ENCODE measurements at places on chromosomes 13 and 19.

DNA sequence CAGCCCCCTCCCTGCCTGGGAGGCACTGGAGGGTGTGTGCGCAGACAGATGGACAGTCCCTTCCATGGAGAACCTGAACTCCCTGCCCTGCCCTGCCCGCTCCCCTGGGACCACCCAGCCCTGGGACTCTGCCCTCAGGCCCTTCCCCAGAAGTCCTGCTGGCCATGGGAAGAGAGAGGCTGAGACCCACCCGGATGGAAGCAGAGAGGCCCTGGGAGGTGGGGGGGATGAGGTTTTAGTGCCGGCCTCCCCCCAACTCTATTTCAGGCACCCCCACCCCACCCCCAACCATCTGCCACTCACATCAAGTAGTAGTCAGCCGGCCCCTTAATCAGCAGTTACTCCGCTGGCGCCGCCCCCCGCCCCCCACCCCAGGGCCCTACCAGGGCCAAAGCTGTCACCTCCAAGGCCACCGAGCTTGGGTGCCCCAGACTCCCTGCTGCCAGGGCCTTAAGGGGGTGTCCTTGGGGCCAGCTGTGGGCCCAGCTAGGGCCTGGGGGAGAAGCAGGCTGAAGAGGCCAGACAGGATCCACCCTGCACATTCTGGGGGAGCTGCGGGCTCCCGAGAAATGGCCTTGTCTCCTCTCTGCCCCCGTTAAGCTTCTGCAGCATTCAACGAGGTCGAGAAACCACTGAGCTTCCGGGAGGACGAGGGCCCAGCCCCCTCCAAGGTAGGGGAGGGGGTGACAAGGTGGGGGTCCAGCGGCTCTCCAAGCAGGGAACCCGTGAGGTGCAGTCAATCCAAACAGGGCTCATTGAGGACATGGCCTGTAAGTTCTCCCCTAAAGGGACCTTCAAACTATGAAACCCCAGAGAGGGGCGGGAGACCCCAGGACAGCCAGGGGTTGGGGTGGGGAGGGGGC lies 17.4 kb downstream of the NMRK2 start:
- no peak for DNase-seq

DNA sequence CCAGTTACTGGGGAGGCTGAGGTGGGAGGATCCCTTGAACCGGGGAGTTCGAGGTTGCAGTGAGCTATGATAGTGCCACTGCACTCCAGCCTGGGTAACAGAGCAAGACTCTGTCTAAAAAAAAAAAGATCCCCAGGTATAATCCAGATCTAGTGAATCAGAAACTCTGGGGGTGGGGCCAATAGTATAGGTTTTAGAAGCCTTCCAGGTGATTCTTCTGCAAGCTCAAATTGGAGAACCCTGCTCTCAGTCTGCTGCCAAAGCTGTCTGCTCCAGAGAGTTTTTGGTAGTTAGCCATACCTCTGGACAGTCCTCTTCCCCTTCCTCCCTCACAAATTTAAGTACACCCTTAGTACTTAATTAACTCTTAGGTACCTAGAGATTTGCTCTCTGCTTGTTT lies 28.0 kb downstream of the SERP2 start:
- peak; percentile 19 for DNase-seq

GRCh38 chr13:113636266-113636963 lies 21.6 kb downstream of the ATP4B start:
- no peak for DNase-seq

GRCh38 chr19:40921005-40921897 lies 39.2 kb upstream of the CYP2A7 start:
- DNase-seq = no peak

- no peak for DNase-seq
Measured at GRCh38 chr19:5826531-5827341, 12.8 kb downstream of the FUT6 start.

GRCh38 chr19:15517778-15518177 lies 9.5 kb downstream of the CYP4F22 start:
- no peak for DNase-seq

DNA sequence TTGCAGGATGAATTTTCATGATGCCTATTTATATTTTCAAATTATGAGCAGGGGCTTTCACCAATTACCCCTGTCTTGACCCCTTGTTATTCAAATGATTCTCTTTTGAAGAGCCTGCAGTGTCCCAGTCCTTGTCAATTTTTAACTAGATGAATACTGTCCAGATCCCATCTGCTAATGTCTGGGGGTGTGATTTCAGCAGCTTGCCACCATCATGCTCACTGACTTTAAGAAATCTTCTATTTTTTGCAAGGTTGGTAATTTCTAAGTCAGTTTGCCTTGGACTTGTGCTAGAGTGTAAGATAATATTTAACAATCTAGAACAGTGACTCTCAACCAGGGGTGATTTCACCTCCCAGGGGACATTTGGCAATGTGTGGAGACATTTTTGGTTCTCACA lies 106.0 kb downstream of the CACNA1A start:
- DNase-seq = no peak

GRCh38 chr13:51734786-51735185 lies 69.2 kb downstream of the DHRS12 start:
- no peak for DNase-seq

- DNase-seq = no peak
Measured at GRCh38 chr19:10353793-10354391, 14.5 kb upstream of the ICAM3 start.

- DNase-seq = no peak
Measured at GRCh38 chr13:99062593-99062992, 84.7 kb upstream of the DOCK9 start.

GRCh38 chr19:33280351-33280921 lies 21.9 kb downstream of the CEBPA start:
- DNase-seq = no peak

All from ascending aorta (tissue), 2 donors.